ENCODE measurements at places on chromosomes 11 and 22.
A peak's percentile ranks its signal among the peaks of the same experiment; 100 is the strongest.

DNA sequence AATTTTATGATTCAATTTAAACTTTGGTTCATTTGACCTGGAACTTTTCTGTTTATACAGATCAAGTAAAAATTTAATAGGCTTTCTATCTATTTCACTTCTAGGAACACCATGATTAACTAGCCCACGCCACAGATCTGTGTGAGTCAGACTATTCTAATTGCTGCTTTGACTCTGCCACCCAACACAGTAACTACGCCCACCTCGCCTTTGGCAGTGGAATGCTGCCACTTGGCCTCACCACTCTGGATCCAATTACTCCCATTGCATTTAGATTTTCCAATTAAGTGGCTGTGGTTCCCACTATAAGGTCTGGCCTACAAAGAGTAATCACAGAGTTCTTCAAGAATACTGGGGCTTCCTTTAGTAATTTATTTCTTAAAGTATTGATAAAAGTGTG lies 46.6 kb upstream of the LIN7C start:
- no peak for DNase-seq

GRCh38 chr11:68460741-68461574 lies at the start of gene PPP6R3:
PPP6R3 (plus strand) TSS chr11:68460752; CDS start chr11:68537665, 76,913 bp downstream.
- no peak for DNase-seq

GRCh38 chr22:22168190-22168940 lies 76.2 kb upstream of the VPREB1 start:
- no peak for DNase-seq

- peak; percentile 81 for DNase-seq
These were observed 16.2 kb downstream of the BAD start for GRCh38 chr11:64268025-64268892.

DNA sequence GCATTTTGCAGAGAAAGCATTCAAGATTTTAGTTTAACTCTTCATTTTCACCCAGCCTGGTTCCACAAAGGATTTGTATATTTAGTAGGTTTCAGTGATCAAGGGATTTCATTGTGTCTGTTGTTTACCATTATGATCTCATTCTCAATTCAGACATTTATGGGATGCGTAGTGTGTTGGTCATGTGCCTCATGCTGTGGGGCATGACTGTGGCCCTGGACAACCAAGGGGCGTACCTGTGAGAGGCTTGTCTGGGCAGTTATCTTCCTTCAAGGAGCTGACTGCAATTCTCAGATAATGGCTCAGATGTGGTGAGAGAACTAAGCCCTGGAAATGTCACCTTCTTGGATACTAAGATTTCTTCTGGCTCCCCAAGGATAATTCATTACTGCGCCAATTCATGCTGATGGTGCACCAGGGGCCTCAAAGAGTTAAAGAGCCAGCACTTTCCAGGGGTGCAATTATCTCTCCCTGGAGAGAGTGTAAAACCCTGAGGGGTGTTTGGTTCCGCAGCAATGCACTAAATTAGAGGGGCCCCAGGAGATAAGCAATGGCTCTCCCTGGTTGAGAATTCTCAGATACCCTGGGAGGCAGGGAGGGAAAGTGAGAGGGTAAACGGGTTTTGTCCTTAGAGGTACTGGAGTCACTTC lies 32.2 kb downstream of the SLC6A5 start:
- DNase-seq: no peak

DNA sequence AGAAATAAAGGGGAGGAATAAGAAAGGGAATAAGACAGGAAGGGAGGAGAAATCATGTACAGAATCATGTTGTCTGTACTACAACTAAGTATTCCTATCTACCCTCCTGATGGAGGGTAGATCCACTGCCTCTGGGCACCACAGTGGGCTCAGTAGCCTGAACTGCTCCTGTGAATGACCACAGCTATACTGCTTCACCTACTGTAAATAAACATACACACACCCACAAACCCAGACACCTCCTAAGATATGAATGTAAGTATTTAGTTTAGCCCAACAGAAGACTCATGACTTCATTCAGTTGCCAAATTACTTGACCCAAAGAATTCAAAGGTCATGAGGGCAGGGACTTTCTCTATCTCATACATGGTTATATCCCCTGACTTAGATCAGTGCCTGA lies 177.3 kb upstream of the C11orf58 start:
- no peak for DNase-seq

GRCh38 chr11:43920598-43921419 lies 21.6 kb upstream of the C11orf96 start:
- no peak for DNase-seq

- no peak for DNase-seq
These were observed 808.4 kb upstream of the LUZP2 start for GRCh38 chr11:23688411-23688810.

DNA sequence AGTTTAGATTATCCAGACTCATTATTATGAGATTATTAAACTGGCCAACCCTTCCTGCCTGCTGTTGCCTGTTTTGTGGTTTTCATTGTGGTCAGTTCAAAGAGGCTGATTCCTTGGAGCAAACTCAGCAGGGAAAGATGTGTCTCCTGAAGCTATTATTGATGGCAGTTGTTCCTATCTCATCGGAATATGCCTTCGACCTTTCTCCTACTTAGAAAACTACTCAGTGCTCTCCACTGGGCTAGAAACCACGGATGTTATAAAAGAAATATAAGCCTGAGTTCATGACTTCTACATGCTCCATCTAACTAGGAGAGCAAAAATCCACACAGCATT lies 80.2 kb upstream of the NAV2 start:
- no peak for DNase-seq

GRCh38 chr11:69637198-69637940 lies 3.6 kb upstream of the CCND1 start:
- DNase-seq: no peak

- no peak for DNase-seq
These were observed 147.4 kb upstream of the SNX19 start for GRCh38 chr11:131063638-131064037.

- no peak for DNase-seq
These were observed 19.0 kb downstream of the POLD3 start for GRCh38 chr11:74611369-74611861.

GRCh38 chr11:108135845-108136544 lies 14.6 kb downstream of the ACAT1 start:
- DNase-seq: no peak

GRCh38 chr11:130940706-130941105 lies 24.4 kb upstream of the SNX19 start:
- no peak for DNase-seq

- DNase-seq: no peak
These were observed 2.4 kb upstream of the UVRAG start for GRCh38 chr11:75812542-75813040.

DNA sequence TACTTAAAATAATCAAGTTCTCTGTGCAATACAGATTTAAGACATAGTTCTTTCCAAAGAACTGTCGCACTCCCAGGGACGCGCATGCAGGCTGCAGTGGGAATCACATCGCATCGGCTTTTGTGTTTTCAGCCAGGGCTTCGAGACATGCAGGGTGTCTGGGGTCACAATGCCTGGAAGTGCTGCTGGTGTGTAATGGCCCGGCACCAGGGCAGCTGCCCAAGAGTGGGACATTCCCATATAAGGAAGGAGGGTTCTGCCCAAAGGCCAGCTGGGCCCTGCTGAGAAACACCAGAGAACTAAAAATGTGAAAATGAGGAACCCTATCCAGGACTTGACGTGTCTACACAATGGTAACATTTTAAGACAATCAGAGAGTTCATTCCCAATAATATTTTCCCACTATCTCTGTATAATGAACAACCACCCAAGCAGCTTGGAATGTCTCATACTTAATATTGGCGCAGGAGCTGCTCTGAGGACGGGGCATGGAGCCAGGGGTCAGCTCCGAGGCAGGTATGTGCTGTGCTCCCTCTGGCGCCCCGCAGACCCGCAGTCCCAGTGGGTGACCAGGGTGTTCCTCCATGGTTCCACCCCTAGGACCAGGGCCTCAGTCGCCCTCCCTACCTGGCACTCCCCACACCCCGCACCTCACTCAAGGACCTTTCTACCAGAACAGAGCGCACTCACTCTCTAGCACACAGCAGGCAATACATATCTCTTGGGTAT lies 11.3 kb downstream of the MCAT start:
- DNase-seq: peak; percentile 68

DNA sequence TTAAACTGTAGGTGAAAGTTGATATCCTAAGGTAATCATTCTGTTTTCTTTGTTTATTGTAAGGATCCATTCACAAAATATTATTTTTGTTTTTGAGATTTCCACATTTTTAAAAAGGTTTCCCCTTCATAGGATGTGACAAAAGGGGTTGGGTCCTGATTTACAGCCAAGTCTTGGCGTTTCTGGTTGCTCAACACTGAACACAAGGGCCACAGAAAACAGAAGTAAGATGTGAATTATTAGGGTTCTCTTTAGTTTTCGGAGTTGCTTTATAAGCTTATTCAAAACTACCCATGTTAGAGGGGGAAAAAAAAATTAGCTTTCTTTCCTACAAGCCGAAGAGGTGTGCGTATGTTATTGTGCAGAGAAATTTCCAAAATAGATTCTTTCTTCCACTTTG lies 30.0 kb upstream of the FLI1 start:
- peak; percentile 32 for DNase-seq

DNA sequence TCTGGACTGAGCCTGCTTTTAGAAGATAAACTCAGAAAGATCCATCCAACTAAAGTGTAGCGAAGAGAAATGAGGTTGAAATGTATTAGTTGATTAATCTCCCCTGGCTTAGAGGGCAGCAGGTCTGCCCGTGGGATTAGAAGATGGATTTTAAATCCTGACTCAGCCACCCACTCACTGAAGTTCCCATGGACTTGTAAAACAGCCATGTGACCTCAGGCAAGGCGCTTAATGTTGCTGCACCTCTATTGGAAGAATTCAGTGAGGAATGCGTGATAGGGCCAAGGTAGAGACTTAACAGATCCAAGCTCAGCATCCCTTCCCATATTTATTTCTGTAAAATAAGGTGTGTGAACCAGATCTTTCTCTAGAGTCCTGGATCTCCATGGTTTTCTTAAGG lies 45.1 kb upstream of the ELF5 start:
- DNase-seq: no peak

DNA sequence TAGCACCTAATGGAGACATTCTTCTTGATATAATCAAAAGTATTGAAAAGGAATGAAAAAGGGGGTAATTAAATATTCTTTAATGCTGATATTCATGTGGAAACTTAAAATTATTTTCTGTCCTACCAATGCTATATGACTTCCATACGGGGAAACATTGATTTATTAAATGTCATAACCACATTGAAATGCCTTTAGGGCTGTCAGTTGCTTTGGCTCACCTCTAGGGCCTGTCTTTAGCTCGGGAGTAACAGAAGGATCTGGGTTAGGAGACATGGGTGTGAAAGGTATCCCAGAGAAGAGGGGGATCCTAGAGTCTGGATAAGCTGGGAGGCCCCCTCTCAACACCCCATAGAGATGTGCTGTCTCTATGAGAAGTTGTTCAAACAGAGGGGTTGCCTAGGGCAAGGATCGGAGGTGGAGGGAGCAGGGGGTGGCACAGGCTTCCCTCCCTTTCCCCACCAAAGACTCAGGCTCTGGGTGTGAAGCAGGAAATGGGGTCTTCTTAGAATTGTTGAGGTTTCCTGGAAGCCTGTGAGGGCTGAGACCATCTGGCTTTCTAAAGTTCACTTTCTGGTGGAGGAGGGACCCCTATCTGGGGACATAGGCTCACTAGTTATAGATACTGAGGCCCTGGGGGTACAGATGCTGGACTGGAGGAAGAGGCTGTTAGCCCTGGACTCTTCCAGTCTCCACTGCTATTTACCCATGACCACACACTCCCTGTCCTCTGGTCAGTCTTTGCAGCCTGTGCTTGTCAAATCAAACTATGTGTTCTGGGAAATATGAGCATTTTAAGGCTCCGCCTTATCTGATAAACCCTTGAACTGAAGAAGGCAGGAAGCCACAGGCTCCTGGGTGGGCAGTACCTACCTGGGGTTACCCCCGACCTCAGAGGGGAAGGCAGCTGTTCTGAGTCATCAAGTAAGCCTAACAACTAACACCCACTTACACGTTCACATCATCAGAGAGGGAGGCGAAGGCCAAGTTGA lies 55.8 kb upstream of the RRAS2 start:
- DNase-seq: no peak
